Stimulated activated CD4-positive, alpha-beta T cell treated with anti-CD3 and anti-CD28 coated beads, Interleukin-1b, Interleukin-23, amount 100 ng/mL, for 24 hours (primary cell): ENCODE measurements at places on chromosomes 16 and 17.

DNA sequence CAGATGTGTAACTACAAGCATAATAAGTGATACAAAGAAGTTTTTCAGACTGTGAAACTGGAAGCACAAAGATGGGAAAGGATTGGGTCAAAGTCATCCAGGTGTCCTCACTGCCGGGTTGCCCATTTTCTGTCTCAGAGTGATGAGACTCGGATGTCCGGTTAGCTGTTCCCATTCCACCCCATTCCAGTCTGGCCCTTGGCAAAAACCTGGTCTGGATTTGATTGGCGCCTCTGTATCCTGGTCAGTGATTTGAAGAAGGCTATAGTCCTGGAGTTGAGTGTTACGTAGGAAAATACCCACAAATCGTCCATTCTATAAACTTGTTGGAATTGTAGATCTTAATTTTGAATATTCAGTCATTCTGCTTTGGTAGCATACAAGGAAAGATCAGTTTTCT, 19.9 kb upstream of the PHKG2 start:
- DNase-seq, result no peak

DNA sequence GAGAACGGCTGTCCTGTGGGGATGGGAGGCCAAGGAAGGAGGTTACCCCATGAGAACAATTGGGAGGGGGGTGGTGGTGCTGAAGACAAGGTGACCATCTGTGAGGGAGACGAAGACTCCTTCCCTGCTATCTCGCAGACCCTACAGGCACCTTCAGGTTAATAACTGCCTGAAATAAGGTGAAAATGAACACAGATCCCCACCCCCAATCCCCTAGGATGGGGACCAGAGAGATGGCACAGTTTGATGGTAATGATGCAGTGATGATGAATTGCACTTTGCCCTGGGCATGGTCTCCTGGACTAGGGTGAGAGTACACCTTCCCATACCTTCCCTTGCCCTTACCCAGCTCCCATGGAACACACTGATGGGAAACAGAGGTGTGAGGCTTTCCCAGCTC, 1.4 kb upstream of the NAE1 start:
- no peak for DNase-seq

- DNase-seq, result no peak
Observed at GRCh38 chr16:81469710-81470535, 25.3 kb downstream of the CMIP start.

- DNase-seq, result no peak
Observed at GRCh38 chr17:49101054-49101534, 31.5 kb upstream of the B4GALNT2 start.

- DNase-seq, result no peak
Observed at GRCh38 chr17:49993423-49994060, 1.5 kb downstream of the DLX3 start.

GRCh38 chr16:66536525-66536924, 13.4 kb downstream of the TK2 start:
- no peak for DNase-seq

DNA sequence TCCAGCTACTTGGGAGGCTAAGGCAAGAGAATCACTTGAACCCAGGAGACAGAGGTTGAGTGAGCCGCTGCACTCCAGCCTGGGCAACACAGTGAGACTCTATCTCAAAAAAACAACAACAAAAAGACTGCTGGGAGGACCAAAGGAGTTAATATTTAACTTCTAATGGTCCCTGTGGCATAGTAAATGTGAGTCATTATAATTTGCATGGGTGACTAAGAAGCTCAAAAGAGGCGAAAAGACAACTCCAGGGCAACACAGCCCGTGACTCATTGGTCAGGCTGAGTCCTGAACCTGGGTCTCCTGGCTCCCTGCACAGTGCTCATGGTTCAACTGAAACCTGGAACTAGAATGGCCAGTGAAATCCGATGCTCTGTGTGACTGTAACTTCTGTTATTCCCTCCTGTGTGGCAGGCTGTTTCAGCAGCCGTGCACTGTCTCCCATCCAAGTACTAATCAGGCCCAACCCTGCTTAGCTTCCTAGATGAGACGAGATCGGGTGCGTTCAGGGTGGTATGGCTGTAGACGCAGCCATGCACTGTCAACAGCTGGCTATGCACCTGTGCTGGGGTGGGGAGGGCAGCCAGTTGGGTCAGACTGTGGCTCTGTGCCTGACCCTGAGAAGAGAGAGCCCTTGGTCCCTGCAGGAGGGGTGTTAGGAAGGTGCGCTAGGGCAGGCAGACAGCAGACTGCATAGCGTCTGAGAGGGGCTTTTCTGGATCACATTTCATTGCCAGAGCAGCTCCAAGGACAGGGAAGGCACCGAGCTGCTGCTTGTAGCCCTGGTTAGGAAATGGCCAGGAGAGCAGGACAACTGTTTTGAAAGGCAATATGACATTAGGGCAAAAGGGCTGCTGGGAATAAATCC, 14.5 kb upstream of the GPRC5C start:
- DNase-seq, result no peak

GRCh38 chr17:20073055-20073979, 64.2 kb downstream of the SPECC1 start:
- DNase-seq, result no peak
